ENCODE measurements at places on chromosomes 4 and X. TPM values are rescaled to one million over a fixed set of nuclear protein-coding genes. Genes with fewer than 3 reads are reported as not detected.

- DNase-seq = no peak
- no peak overlapping the region for H3K4me3 ChIP-seq
- H3K27me3 ChIP-seq = no peaks in the 10 kb centered on the region
- no peak overlapping the region for H3K27ac ChIP-seq
- H3K36me3 ChIP-seq = no peaks in the 10 kb centered on the region
Observed at GRCh38 chrX:67614423-67614822, 70.6 kb downstream of the AR start.

- H3K27me3 ChIP-seq = peaks cover 52% of the 10 kb centered on the region
- no peak overlapping the region for H3K4me3 ChIP-seq
- DNase-seq = no peak
- H3K4me1 ChIP-seq = peaks cover 2% of the 10 kb centered on the region
- no peaks in the 10 kb centered on the region for H3K36me3 ChIP-seq
Observed at GRCh38 chr4:6425336-6425735, 47.1 kb downstream of the PPP2R2C start.

GRCh38 chrX:136417806-136418205, 69.9 kb upstream of the BRS3 start:
- no peaks in the 10 kb centered on the region for H3K4me1 ChIP-seq
- no peak for DNase-seq
- H3K27ac ChIP-seq = no peak overlapping the region
- no peak overlapping the region for H3K4me3 ChIP-seq
- H3K27me3 ChIP-seq = peaks cover 2% of the 10 kb centered on the region

DNA sequence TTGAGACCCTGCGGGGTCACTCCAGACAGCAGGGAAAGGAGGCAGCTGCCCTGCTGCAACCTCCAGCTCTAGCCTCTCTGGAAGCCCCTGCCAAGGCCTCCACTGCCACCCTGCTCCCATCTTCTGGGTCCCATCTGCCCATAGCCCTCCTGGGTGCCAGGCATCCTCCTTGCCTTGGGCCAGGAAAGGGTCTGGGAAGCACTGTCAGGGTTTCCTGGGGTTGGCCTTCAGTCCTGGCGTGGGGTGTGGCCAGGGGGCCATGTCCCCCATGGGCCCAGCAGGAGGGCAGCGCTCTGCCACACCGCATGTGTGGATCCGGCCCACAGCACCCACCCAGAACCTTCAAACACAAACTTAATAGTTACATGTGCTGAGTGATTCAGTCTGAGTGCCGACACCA, 3.4 kb upstream of the CPLX1 start:
- no peak overlapping the region for H3K4me3 ChIP-seq
- no peaks in the 10 kb centered on the region for H3K36me3 ChIP-seq
- no peak for DNase-seq
- peaks cover 6% of the 10 kb centered on the region for H3K4me1 ChIP-seq
- no peak overlapping the region for H3K27ac ChIP-seq

DNA sequence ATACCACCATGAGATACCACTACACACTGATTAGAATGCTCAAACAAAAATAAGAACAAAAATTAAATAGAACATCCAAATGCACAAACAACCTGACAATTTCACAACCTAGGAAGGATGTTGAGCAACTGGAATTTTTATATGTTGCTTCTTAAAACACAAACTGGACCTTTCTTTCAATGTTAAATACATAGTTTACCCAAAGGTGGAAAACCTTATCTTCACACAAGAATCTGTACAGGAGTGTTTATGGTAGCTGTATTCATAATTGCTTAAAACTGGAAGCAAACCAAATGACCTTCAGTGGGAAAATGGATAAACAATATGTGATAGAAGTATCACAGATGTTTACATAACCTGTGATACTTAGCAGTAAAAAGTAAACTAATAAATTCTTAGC, 573.8 kb downstream of the MAGEB5 start:
- no peaks in the 10 kb centered on the region for H3K36me3 ChIP-seq
- no peaks in the 10 kb centered on the region for H3K27me3 ChIP-seq
- no peak overlapping the region for H3K27ac ChIP-seq
- peaks cover 2% of the 10 kb centered on the region for H3K4me1 ChIP-seq

DNA sequence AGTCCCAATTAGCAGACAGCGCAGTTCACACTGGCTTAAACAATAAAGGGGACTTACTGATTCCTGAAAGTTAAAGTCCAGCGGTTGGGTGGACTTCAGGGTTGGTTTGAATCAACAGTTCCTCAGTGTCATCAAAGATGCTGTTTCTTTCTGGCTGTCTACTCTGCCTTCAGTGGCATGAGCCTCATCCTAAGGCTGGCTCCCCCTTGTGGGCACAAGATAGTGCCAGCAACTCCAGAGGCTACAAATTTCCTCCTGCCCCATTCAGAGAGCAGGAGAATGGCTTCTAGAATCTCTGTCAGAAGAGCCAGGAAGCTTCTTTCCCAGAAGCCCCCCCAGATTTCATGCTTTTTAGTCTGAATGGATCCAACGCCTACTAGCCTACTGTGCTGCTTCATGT, 82.4 kb upstream of the MTM1 start:
- H3K27ac ChIP-seq = no peak overlapping the region
- H3K36me3 ChIP-seq = no peaks in the 10 kb centered on the region
- no peak for DNase-seq
- H3K4me3 ChIP-seq = no peak overlapping the region
- H3K4me1 ChIP-seq = no peaks in the 10 kb centered on the region

ADAMTS3 gene
- 10.7 TPM for total RNA-seq

DNA sequence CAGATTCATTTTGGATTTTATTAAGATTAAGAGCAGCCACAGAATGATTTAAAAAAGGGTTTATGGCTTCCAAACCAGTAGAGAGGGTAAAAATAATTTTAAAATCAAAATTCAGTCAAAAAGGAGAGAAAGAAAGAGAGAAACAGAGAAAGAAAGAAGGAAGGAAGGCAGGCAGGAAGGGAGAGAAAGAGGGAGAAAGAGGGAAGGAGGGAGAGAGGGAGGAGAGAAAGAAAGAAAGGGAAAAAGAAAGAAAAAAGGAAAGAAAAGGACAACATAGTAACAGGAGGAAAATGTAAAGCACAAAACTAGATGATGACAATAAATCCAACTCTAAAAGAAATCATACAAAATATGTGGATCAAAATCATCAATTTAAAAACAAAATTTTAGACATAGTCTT, 79.6 kb upstream of the FRG1 start:
- H3K36me3 ChIP-seq = peaks cover 7% of the 10 kb centered on the region
- DNase-seq = no peak
- no peak overlapping the region for H3K4me3 ChIP-seq
- H3K4me1 ChIP-seq = no peaks in the 10 kb centered on the region
- no peaks in the 10 kb centered on the region for H3K27me3 ChIP-seq

GRCh38 chr4:40506066-40506465, 123.6 kb downstream of the RBM47 start:
- peaks cover 16% of the 10 kb centered on the region for H3K36me3 ChIP-seq
- no peak overlapping the region for H3K4me3 ChIP-seq
- no peaks in the 10 kb centered on the region for H3K27me3 ChIP-seq
- peaks cover 2% of the 10 kb centered on the region for H3K4me1 ChIP-seq
- DNase-seq = no peak

TCEAL2 gene
- 1.4 TPM for total RNA-seq

MEPE gene
- total RNA-seq = not detected

DNA sequence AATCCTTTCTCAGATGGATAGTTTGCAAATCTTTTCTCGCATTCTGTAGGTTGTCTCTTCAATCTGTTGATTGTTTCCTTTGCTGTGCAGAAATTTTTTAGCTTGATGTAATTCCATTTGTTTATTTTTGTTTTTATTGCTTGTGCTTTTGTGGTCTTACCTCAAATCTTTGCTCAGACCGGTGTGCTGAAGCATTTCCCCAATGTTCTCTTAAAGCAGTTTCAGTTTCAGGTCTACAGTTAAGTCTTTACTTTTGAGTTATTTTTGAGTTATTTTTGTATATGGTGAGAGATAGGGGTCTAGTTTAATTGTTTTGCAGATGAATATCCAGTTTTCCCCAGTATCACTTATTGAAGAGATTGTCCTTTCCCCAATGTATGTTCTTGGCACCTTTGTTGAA, 18.2 kb upstream of the SLC25A14 start:
- no peaks in the 10 kb centered on the region for H3K36me3 ChIP-seq
- H3K27ac ChIP-seq = no peak overlapping the region
- no peak overlapping the region for H3K4me3 ChIP-seq
- no peak for DNase-seq
- H3K27me3 ChIP-seq = peaks cover 23% of the 10 kb centered on the region

DNA sequence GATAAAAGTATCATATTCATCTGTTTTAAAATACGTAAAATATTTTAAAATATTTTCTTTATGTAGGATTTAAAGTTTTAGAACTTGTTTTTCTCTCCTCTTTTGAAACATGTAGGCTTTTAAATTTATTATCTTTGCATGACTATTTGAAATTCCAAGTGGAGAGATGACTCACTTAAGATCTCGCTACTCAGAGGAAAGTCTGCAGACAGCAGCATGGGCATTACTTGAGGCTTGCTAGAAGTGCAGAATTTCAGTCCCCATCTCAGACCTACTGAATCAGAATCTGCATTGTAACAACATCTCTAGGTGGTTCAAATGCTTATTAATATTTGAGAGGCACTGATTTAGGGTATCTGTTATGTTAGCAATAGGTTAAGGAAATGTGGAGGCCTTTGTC, 225.7 kb upstream of the ARX start:
- H3K36me3 ChIP-seq = no peaks in the 10 kb centered on the region
- no peak overlapping the region for H3K27ac ChIP-seq

DNA sequence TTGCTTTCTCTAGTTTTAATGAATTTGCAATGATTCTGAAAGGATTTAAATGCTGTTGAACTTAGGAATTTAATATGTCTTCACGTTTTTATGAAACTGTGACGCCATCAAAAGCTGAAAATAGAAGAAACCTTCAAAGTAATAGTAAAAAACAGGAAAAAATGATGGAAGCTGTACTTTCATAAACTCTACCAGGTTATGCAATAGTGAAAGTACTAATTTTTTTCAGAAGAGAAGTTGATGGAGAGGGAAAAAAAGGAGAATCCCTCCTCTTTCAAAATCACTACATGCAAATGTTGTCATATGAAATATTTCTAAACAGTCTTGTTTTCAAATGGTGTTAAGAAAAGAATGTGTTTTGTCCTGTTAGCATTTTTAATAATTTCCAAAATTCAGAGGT, 73.6 kb downstream of the ZNF330 start:
- H3K27me3 ChIP-seq = no peaks in the 10 kb centered on the region
- no peak overlapping the region for H3K27ac ChIP-seq
- no peak for DNase-seq
- no peaks in the 10 kb centered on the region for H3K4me1 ChIP-seq
- peaks cover 4% of the 10 kb centered on the region for H3K36me3 ChIP-seq
- no peak overlapping the region for H3K4me3 ChIP-seq

G3BP2 gene
- total RNA-seq = 178 TPM

DNA sequence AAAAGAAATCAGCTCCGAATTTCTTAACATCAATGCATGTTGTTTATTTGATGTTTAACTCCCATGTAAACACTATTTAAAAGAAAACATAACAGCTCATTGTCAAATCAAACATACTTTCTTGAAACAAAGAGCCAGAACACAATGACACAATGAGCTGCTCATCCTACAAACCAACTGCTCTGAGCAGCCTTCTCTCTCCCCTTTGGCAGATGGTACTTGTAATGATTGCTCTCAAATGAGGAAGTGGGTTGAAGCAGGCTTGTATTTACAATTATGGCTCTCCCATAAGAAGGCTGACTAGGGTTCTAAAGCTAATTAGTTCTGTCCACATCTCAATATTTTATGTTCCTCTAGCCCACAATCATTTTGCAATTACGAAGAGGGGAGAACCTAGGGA, 637.8 kb upstream of the ADGRL3 start:
- no peak overlapping the region for H3K4me3 ChIP-seq
- H3K36me3 ChIP-seq = no peaks in the 10 kb centered on the region
- no peaks in the 10 kb centered on the region for H3K27me3 ChIP-seq
- H3K4me1 ChIP-seq = no peaks in the 10 kb centered on the region

GRCh38 chr4:61374447-61374891, 174.3 kb downstream of the ADGRL3 start:
- H3K36me3 ChIP-seq = peaks cover 20% of the 10 kb centered on the region
- peaks cover 15% of the 10 kb centered on the region for H3K4me1 ChIP-seq
- H3K27me3 ChIP-seq = no peaks in the 10 kb centered on the region
- DNase-seq = no peak
- H3K4me3 ChIP-seq = no peak overlapping the region

DNA sequence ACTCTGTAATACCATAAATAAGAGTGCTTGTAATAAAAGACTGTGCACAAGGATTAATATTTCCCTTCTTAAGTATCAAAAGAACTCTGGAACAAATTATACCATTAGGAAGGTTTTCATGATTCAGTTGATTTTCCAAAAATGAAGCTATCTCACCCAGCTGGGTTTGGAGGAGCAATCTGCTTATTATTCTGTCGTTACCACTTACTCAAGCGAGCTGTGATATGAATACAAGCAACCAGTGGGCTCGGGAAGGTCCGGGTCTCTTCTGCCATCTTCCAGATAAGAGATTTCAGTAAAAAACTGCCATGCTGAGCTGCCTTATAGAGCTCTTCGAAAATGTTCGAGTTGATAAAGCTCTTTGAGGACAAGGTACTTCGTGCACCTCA, 15.3 kb downstream of the SMIM20 start:
- H3K36me3 ChIP-seq = peaks cover 8% of the 10 kb centered on the region
- H3K27ac ChIP-seq = no peak overlapping the region
- no peaks in the 10 kb centered on the region for H3K4me1 ChIP-seq
- no peak overlapping the region for H3K4me3 ChIP-seq

- no peak overlapping the region for H3K27ac ChIP-seq
- H3K27me3 ChIP-seq = no peaks in the 10 kb centered on the region
- no peak overlapping the region for H3K4me3 ChIP-seq
- H3K36me3 ChIP-seq = no peaks in the 10 kb centered on the region
- no peak for DNase-seq
- H3K4me1 ChIP-seq = peaks cover 19% of the 10 kb centered on the region
Observed at GRCh38 chr4:53847965-53848364, 216.4 kb downstream of the CHIC2 start.

GRCh38 chr4:159204566-159204965, 101.7 kb downstream of the RAPGEF2 start:
- H3K27ac ChIP-seq = no peak overlapping the region
- H3K4me3 ChIP-seq = no peak overlapping the region
- no peak for DNase-seq
- peaks cover 5% of the 10 kb centered on the region for H3K4me1 ChIP-seq

GRCh38 chr4:686413-687040, 2.4 kb downstream of the SLC49A3 start:
- no peak overlapping the region for H3K27ac ChIP-seq
- H3K4me3 ChIP-seq = no peak overlapping the region
- no peaks in the 10 kb centered on the region for H3K27me3 ChIP-seq
- H3K4me1 ChIP-seq = peaks cover 19% of the 10 kb centered on the region
- no peak for DNase-seq

PPP1R2C gene
- total RNA-seq = not detected

All from mesothelial cell of epicardium (in vitro differentiated cells).